Activated B cell treated with CpG ODN at 0.5 μM for 24 hours (primary cell): ENCODE measurements at places on chromosomes 2 and 18. TPM values are rescaled to one million over a fixed set of nuclear protein-coding genes. Genes with fewer than 3 reads are reported as not detected.

Gene SNORC
- 0.88 and 2.1 TPM in 2 replicates for total RNA-seq

Gene AMER3
- not detected in 2 replicates for total RNA-seq

DNA sequence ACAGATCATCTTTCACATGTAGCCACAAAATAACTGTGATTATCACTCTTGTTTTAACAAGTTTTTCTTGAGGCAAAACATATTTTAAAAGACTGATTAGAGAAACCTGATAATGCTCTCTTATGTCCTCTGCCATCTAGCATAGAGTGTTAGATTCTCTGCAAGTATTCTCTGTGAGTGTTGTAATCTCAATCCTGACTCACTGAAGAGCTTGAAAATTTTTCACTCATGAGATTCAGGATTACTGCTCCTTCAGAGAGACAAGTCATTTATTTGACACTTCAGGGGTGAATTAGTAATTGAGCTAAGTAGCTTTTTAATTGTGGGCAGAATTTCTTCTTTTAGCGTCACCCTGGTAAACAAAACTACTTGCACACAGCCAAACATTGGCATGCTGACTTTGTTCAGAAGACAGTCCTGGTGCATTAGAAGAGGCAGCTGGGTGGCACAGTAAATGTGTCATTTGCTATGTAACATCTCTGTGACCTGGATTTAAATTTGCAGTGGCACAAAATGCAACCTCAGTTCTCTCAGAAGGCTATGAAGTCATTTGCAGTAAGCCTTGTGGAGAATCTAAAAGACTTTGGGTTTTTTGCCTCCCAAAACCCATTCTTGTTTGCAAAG, 172.9 kb downstream of the LRP1B start:
- H3K27me3 ChIP-seq, result no peaks in the 10 kb centered on the region
- no peaks in the 10 kb centered on the region for H3K36me3 ChIP-seq
- no peaks in the 10 kb centered on the region for H3K4me1 ChIP-seq
- no peak overlapping the region for H3K4me3 ChIP-seq

DNA sequence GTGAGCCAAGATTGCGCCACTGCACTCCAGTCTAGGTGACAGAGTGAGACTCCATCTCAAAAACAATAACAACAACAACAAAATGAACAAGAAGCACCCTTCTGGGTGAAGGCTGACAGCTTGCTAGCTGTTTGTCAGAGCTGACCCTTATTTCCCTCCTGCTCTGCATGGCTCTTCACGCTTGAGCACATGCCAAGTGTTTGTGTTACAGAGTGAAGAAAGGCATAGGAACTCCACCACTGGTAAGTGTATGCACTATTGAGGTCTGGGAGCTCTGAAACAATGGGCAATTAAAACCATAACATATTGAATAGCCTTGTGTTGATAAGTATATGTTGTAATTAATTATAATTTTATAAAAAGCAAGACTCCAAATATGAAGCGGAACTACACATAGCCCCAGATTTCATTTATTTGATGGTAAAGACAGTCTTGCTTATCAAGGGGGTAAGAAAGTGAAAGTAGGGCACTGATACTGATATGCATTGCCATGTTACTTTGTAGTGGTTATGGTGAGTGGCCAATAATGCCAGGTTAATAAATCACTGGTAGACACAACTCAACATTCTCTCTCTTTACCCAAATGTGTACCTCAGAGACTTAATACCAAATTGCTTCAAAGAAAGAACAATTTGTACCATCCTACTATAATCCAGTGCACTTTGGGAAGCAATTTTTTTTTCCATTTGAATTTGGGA, 163.4 kb downstream of the VWC2L start:
- H3K4me1 ChIP-seq, result peaks cover 9% of the 10 kb centered on the region
- peaks cover 4% of the 10 kb centered on the region for H3K27me3 ChIP-seq
- H3K36me3 ChIP-seq, result no peaks in the 10 kb centered on the region
- DNase-seq, result no peak
- H3K27ac ChIP-seq, result no peak overlapping the region
- H3K4me3 ChIP-seq, result no peak overlapping the region

Gene CCDC74B
- total RNA-seq, result 0.24 and 0.93 TPM in 2 replicates

DNA sequence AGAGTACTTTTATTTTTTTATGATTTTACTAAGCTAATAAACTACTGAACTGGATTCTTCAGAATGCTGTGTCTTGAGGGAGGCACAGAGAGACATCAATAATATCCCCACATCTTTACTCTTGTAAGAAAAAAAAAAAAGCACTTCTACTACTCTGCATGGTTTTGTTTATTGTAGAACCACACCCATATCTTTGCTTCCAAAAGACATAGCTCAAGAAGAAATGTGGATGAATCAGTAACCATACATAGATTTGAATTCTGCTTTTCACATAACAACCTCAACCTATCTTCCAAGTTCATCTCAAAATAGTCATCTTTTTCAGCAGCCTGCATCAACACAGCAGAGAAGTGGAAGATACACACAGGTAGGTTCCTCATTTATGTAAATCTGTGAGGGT, 12.2 kb upstream of the COL5A2 start:
- no peaks in the 10 kb centered on the region for H3K36me3 ChIP-seq
- no peaks in the 10 kb centered on the region for H3K4me1 ChIP-seq
- H3K27me3 ChIP-seq, result no peaks in the 10 kb centered on the region
- no peak overlapping the region for H3K4me3 ChIP-seq
- no peak for DNase-seq

- H3K4me1 ChIP-seq, result no peaks in the 10 kb centered on the region
- peaks cover 93% of the 10 kb centered on the region for H3K36me3 ChIP-seq
Observed at GRCh38 chr2:241656190-241656741, 18.8 kb downstream of the ATG4B start.

- H3K27ac ChIP-seq, result peak overlapping the region; percentile 76
- no peaks in the 10 kb centered on the region for H3K36me3 ChIP-seq
- no peaks in the 10 kb centered on the region for H3K27me3 ChIP-seq
- peak overlapping the region; percentile 35 for H3K4me3 ChIP-seq
Observed at GRCh38 chr2:136246086-136246669, 128.2 kb upstream of the CXCR4 start.

Gene IL1R2
- not detected in 2 replicates for total RNA-seq
